ENCODE measurements at places on chromosomes 13 and 19. TPM values are rescaled to one million over a fixed set of nuclear protein-coding genes. Genes with fewer than 3 reads are reported as not detected.
A peak's percentile ranks its signal among the peaks of the same experiment; 100 is the strongest.

DNA sequence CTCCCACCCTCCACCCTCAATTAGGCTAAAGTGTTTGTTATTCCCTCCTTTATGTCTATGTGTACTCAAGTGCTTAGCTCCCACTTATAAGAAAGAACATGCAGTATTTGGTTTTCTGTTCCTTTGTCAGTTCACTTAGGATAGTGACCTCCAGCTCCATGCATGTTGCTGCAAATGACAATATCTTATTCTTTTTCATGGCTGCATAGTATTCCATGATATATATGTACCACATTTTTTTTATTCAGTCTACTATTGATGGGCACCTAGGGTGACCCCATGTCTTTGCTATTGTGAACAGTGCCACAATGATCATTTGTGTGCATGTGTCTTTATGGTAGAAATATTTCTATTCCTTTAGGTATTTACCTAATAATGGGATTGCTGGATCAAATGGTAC, 114.3 kb downstream of the DLEU7 start:
- no peak for DNase-seq

Gene CASP14
- not detected for total RNA-seq

Gene KIR3DL2
- not detected for total RNA-seq

Gene TSEN34
- 66.4 TPM for total RNA-seq

Gene ZNF726
- 11.3 TPM for total RNA-seq

DNA sequence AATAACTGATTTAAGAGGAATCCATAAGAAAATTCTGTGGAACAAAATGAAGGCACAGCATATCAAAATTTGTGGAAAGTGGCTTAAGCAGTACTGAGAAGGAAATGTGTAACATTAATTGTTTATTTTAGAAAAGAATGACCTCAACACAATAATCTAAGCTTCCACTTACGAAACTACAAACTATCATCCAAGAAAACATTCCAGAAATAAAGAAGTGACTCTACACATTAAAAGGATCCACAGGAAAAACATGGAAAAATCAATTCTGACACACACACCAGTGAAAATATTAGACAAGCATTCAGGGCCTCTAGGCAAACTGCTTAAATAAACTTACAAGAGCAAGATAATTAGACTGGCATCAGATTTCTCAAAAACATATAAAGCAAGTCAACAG, 14.0 kb downstream of the EXOSC8 start:
- no peak for DNase-seq

Gene KLK12
- total RNA-seq = not detected

GRCh38 chr13:73902296-73902695, 231.9 kb downstream of the KLF12 start:
- no peak for DNase-seq

DNA sequence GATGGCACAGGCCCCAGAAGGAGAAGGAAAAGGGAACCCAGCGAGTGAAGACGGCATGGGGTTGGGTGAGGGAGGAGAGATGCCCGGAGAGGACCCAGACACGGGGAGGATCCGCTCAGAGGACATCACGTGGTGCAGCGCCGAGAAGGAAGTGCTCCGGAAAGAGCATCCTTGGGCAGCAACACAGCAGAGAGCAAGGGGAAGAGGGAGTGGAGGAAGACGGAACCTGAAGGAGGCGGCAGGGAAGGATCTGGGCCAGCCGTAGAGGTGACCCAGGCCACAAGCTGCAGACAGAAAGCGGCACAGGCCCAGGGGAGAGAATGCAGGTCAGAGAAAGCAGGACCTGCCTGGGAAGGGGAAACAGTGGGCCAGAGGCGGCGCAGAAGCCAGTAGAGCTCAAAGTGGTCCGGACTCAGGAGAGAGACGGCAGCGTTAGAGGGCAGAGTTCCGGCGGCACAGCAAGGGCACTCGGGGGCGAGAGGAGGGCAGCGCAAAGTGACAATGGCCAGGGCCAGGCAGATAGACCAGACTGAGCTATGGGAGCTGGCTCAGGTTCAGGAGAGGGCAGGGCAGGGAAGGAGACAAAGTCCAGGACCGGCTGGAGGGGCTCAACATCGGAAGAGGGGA, 1.1 kb downstream of the PPP1R12C start:
- DNase-seq = peak; percentile 73

Gene C3
- total RNA-seq = 225 TPM

GRCh38 chr19:5897189-5897969, 6.2 kb downstream of the NDUFA11 start:
- DNase-seq = no peak

- no peak for DNase-seq
Observed at GRCh38 chr13:109979228-109979627, 192.8 kb upstream of the IRS2 start.

DNA sequence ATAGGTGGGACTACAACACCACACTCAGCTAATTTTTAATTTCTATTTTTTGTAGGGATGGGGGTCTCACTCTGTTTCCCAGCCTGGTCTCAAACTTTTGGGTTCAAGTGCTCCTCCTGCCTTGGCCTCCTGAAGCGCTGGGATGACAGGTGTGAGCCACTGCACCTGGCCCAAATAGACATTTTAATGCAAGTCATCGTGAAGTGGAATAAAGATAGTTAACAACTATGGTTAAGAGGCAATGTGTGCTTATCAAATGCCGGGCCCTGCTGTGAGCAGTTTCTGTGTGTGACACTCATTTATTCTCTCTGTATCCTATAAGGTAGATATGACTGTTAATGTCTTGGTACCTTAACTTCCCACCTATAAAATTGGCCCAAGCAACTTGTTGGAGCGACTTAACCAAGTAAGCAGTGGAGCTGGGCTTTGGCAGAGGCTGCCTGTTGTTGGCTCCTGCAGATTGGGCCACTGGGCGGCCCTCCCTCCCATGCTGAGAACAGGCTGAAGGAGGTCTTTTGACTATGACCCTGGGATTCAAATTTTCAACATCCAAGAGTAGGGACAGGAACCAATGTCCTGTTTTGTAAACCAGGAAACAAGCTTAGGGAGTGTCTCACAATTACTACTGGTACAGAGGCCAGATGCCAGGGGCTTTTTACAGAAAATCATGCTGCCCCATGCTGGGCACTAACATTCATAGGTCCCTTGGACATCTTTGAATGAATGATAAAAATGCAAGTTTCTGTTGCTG, 450.7 kb downstream of the TSHZ3 start:
- DNase-seq = no peak

- DNase-seq = peak; percentile 74
Observed at GRCh38 chr19:934865-935479, 9.1 kb downstream of the ARID3A start.

DNA sequence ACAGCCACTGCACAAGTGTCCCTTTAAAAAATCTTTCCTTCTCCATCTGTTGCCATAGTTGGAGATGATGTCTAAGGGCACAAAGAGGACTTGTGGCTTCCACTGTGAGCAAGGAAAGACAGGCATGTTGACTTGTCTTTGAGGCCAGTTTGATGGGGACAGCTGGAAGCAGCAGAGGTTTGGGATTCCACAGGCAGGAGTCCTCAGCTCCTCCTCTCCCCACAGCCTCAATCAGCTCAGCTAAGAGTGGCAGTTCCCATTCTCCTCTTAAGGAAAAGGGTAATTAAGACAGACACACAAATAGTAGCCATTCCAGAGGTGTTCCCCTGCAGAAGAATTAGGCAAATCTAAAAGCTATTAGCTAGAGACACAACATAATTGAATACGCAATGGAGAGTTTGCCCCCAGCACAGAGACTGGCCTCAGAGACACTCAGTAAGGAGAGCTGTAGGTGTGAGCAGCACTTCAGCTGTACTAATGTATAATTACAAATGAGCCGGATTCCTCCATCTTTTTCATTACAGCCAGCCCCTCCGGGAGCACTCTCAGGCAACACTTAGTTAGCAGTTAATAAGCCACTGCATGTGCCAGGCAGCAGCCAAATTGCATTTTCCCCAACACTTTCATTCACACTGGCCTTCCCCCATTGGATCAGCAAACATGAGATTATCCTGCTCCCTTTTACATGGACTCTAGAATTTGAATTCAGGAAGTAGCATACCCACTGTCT, 434.0 kb downstream of the FOXO1 start:
- no peak for DNase-seq

GRCh38 chr13:33445476-33445875, 159.9 kb upstream of the STARD13 start:
- DNase-seq = no peak

GRCh38 chr19:32630338-32630737, 44.6 kb downstream of the ANKRD27 start:
- no peak for DNase-seq

GRCh38 chr13:34805347-34805746, 136.7 kb upstream of the NBEA start:
- no peak for DNase-seq

DNA sequence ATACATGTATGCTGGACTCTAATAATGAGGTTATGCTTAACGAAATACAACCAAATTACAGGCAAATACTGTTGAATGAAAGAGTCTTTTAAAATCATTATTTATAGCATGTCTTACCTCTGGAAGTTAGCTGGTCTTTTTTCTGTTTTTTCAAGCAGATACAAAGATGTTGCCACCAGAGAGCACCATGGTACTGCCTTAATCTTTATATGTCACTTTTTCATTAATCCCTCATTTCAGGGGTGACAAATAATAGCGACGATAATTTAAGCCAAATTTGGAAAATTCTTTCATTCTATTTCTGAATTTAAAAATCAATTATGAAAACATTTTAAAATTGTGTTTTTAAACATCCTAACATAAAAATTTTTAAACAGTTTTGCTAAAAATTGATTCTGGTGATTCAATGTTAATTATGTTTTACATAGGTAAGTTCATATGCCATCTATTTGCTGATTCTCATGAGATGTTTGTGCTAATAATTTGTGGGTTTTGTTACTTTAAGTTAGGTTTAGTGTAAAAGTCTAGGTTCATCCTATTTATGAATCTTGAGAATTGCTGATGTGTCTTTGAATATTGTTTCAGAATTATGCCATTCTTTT, 379.3 kb upstream of the SGCG start:
- DNase-seq = no peak

GRCh38 chr13:32147976-32148375, 116.4 kb downstream of the FRY start:
- no peak for DNase-seq

DNA sequence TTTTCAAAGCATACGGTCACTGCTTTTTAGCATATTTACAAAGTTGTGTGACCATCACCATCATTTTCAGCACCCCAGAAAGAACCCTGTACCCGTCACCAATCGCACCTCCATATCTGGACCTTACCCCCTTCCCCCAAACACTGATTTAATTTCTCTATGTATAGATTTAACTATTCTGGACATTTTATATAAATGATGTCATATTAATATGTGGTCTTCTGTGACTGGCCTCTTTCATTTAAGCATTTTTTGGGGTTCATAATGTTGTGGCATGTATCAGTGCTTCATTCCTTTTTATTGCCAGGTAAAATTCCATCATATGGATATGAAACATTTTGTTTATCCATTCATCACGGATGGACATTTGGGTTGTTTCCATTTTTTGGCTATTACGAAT, 74.0 kb downstream of the TBC1D4 start:
- DNase-seq = no peak

DNA sequence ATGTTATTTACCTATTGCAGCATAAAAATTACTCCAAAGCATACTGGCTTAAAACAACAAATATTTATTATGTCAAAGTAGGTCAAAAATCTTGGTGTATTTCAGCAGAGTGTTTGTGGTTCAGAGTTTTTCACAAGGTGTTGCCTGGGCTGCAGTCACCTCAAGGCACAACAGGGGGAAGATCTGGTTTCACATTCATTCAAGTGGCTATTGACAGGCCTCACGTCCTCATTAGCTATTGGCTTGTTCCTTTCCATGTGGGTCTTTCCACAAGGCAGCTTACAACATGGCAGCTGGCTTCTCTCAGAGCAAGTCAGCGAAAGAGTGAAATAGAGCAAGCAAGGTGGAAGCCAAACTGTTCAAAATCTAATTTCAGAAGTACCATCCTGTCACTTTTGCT, 602.9 kb downstream of the OLFM4 start:
- DNase-seq = no peak

DNA sequence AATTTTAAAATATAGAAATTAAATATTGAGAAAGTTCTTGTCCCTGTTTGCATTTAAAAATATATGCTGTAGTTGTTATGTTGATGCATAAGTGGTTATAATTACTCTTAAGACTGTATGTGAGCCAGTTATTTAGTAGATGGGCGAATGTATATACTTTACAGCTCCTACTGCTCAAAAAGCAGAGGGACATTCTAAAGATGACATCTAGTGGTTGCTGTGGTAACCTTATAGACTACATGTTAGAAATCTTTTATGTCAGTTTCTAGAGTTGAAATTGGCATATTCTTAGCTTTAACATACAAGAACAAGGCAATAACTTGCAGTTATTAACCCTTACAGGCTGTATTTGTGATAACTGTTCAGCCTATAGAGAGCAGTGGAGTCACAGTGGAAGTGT, 160.5 kb downstream of the OLFM4 start:
- DNase-seq = no peak

Gene TNFRSF19
- total RNA-seq = 74.2 TPM

Gene KCNK6
- total RNA-seq = 60.6 TPM

- no peak for DNase-seq
Observed at GRCh38 chr19:10617409-10618121, 7.8 kb upstream of the SLC44A2 start.

Gene LIM2
- not detected for total RNA-seq

DNA sequence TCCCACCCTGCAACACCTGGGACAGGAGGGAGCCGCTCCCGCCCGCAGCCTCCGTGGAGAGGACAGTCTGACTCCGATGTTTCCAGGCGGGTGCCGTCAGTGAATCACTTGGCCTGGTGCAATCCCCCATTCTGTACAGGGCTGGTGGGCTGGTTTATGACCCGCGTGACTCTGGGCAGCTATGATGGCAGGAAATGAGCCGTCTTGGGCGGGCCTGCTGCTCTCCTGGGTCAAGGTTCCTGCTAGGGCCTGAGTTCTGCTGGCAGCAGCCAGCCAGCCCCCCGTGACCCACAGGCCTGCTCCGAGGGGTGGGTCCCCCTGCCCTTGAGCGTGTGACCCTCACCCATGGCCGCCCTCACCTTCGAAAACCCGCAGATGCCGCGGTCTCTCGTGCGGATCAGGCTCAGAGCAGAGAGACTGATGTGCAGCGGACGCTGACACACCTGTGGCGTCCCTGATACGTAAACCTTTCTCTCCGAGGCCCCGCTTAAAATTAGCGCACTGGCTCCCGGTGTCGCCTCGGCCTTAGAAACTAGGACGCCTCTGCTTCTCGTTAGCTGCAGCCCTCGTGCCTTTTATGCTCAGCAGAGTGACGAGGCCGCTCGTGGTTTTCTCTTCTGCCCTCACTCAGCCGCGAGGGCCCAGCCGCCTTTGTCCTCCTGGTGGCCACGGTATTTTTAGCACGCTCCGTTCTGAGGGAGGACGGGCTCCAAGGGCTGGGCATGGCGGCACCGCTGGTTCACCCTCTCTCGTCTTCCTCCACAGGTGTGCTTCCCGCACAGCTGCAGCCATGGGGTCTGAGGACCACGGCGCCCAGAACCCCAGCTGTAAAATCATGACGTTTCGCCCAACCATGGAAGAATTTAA, 63.4 kb downstream of the KDM4B start:
- no peak for DNase-seq

GRCh38 chr19:41995959-41996797, 2.1 kb upstream of the ATP1A3 start:
- DNase-seq = no peak

- no peak for DNase-seq
Observed at GRCh38 chr19:13104848-13105711, 2.4 kb upstream of the LYL1 start.

- no peak for DNase-seq
Observed at GRCh38 chr13:100235311-100235901, 146.5 kb downstream of the PCCA start.

GRCh38 chr19:10643172-10643967, 10.8 kb upstream of the ILF3 start:
- DNase-seq = no peak

Gene TEKTIP1
- total RNA-seq = 5.5 TPM

Gene ZNF558
- total RNA-seq = 45.1 TPM
